Effector memory CD4-positive, alpha-beta T cell (primary cell): ENCODE measurements at places on chromosomes 3 and 15.

GRCh38 chr3:36993326-36994283 lies at the start of gene MLH1:
MLH1 (plus strand) TSS chr3:36993518; CDS start chr3:36993548, 30 bp downstream.
- DNase-seq = peak; percentile 99

DNA sequence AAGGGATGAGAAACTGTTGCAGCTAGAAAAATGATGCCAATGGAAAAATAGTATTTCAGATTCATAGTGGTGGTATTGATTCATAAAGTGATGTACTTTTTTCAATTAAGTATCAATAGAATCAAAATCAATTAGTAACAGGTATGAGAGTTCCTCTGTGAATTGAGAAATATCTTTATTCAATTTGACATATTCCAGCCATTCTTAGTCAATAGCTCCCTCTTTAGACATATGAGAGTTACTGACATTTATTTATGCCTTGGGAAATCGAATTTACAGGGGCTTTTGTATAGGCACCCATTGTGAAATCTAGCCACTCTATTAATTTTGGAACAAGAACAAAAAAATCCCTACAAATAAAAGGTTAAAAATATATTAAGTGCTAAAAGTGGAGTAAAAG lies 386.9 kb upstream of the CNTN3 start:
- no peak for DNase-seq

GRCh38 chr3:72047221-72047871 lies 262.4 kb upstream of the PROK2 start:
- DNase-seq = no peak

- no peak for DNase-seq
These were observed 343.9 kb downstream of the ARRDC4 start for GRCh38 chr15:98304371-98304770.
